ENCODE measurements at places on chromosomes 6 and 20.
A peak's percentile ranks its signal among the peaks of the same experiment; 100 is the strongest.

- DNase-seq = no peak
Measured at GRCh38 chr6:3296078-3296477, 37.3 kb downstream of the PSMG4 start.

DNA sequence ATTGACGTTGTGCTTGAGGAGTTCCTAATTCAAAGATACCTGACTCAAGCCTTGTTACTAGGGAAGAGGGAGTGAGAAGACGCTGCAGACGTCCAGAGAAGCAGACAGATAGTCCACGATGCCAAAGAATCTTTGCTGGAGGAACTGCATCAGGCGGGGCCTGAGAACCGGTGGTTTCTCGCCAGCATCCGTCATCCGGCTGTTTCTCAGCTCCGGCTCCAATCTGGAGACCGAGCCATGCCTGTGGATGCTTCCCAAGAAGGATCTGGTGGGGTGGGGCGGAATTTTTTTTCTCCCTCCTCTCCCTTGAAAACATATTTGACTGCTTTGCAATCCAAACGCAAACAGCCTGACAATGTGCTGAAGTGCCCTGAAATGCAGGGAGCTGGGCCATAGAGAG is 125.8 kb upstream of the SRSF6 start:
- no peak for DNase-seq

GRCh38 chr6:56282391-56282790 is 35.0 kb upstream of the COL21A1 start:
- DNase-seq = no peak

GRCh38 chr6:161259302-161259701 is 14.6 kb downstream of the AGPAT4 start:
- DNase-seq = no peak

GRCh38 chr6:152721956-152722355 is 24.3 kb downstream of the MYCT1 start:
- DNase-seq = no peak

DNA sequence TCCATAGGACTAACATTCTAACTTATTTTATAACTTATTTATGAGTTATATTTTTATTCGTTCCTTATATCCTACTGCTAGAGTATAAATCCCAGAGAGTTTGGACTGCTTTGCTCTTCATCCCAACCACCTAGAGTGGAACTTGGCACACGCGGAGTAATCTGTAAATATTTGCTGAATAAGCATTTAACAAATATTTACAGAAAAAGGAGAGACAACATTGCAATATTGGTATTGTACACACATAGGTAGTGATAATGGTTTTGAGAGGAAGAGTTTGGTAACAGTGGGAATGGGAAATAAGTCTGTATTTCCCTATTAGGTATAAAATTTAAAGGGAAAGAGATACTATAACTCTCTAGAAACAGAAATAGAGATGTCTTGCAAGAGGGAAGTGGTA is 634.8 kb upstream of the CITED2 start:
- no peak for DNase-seq

DNA sequence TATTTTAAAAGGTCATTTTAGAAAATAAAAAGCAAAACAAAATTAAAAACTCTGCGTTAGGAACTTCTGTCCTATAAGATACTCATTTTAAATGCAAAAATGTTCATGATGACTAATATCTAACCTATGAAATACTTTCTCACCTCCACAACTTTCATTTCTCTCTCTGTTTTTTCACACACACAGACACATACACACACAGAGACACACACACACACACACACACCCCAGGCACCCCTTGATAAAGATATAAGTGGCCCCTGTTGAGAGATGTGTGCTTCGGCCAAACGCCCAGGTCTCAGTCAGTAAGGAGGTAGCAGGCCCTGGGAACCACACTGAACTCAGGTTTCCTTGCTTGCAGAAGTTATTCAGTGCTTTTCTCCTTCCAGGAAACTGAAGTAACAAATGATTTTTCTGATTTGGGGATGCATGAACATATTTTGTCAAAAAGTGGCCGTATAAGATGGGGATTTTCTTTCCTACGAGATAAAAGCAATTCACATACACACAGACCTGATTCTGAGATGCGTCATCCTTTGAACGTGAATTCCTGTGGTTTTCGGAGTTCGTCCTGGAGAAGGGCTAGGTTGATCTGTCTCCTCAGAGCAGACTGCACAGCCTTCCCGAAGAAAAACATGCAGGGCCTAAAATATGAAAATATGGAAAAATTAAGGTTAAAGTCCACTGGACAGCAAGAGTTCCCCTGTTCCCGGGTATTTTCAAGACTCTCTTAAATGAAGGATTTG is 306.8 kb upstream of the FOXQ1 start:
- no peak for DNase-seq

DNA sequence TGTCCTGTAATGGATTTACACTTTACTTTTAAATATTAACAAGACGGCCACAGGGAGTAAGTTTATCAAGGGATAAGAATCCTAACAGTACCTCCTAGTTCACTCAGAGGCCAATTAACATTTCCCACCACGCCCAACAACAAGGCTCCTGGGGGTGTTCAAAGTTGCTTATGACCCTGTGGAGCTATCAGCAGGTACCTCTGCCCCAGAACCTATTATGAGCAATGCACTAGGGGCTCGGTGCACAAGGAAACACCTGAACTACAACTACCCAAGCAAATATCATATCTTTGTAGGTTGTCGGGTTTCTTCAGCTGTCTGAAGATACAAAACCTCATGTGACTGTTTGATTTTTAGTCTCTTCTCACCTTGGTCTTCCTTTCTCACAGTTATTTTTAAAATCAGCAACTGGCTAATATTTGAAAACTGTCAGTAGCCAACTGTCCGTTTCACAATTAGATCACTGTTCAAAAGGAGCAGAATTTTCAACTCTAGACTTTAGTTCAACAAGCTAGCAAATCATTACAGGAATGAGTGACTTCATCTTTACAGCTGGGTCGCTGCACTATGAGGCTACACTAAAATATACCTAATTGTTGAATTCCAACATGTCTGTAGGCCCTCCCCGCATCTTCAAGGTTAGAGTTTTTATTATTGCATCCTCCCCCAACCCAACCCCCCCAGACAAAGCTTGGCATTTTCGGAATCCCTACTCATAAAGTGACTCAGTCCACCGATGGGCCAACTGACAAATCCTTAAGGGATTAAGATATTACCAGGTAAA is 38.1 kb downstream of the B4GALT5 start:
- no peak for DNase-seq

DNA sequence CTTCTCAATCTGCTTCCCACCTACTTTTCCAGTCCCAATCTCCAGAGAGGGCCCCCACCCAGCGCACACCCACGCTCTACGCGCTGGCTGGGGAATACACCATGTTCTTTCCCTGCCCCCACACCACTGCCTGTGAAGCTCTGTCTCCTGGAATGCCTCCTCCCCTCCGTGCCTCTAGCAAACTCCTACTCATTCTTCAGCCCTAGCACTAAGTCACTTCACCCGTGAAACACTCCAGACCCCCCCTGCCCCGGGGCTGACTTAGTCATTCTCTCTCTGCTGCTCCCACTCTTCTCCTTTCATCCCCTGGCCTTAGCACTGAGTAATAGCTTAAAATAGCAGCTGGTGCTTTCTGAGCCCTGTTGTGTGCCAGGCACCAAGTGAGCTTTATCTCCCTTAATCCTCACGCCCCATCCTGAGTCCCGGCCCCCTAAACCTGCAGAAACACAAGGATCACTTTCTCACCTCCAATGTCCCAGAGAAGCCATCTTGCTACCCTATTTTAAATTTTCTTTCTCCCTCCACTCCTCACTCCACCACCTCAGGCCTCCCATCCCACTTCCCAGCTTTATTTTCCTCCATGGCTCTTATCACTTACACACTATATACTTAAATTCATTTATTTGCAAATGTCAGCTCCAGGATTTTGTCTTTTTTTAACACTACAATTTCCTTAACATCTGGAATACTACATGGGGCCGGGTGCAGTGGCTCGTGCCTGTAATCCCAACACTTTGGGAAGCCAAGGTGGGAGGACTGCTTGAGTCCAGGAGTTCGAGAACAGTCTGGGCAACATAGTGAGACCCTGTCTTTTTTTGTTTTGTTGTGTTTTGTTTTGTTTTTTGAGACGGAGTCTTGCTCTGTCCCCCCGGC is 6.3 kb upstream of the PARD6B start:
- no peak for DNase-seq

- peak; percentile 99 for DNase-seq
Measured at GRCh38 chr6:37182736-37183590, 13.0 kb downstream of the PIM1 start.

DNA sequence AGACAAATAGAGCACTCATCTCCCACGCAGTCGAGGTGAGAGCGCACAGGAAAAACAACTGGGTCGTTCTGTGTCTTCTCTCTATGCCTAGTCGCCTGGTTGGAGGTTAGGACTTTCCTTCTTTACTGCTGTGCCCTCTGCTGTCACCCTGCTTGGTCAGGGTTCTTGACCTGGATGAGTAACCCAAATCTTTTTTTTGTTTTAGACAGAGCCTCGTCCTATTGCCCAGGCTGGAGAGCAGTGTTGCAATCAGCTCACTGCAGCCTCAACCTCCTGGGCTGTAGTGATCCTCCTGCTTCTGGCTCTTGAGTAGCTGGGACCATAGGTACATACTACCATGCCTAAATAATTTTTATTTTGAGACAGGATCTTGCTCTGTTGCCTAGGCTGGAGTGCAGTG is 24.5 kb downstream of the PRPF6 start:
- no peak for DNase-seq

- no peak for DNase-seq
Measured at GRCh38 chr6:5199702-5200101, 61.0 kb downstream of the LYRM4 start.

Measured in KBM-7 (cell line).